Foreskin melanocyte (primary cell): ENCODE measurements at places on chromosomes 2 and 18.

- DNase-seq: no peak
Observed at GRCh38 chr2:240999873-241000541, 1.6 kb downstream of the SNED1 start.

GRCh38 chr2:6423944-6424343 is 441.8 kb downstream of the CMPK2 start:
- DNase-seq: peak; percentile 40

DNA sequence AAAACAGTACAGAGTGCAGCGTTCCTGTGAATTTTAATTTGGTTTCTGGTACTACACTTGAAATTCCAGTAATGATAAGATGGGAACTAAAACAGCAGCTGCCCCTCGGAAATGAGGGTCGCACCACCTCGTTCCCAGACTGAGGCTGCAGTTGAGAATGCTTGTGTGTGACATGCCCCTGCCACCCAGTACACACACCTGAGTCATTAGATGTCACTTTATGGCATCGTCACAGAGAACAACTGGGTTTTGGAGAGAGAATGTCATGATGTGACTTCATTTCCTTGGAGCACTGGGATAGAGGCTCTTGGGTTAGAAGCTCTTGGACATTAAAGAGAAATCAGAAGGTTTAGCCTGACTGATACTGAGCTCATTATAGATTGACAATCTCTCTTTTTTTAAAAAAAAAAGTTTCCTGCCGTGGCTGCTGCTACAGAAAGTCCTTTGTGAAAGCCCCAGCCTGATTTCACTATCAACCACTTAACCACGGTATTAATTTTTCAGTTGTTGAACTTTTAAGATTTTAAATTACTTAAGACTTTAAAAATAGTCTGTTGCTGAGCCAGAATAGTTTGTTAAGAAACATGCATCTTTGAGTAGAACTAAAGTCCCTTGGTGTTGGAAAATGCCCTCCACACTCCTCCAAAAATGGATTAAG is 24.5 kb downstream of the BCL2L11 start:
- no peak for DNase-seq

DNA sequence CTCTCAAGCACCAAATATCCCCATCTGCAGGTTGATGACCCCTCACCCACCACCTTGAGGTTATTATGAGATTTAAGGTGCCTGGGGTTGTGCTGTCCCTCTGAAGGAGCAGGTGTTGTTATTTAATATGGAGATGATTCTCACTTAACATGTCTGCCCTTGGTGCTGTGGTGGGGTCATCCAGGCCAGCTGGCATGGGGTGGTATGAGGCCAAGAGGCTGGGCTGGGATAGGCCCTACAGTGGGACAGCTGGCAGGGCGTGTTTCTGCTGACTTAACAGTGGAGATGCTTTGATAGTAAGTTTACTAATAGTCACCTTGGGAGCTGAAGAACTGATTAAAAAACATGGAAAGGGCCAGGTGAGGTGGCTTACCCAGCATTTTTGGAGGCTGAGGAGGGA is 22.4 kb downstream of the SERPINB12 start:
- DNase-seq: no peak

GRCh38 chr18:303607-304006 is 35.8 kb upstream of the THOC1 start:
- DNase-seq: no peak

- DNase-seq: no peak
Observed at GRCh38 chr2:220695397-220696279, 876.5 kb downstream of the EPHA4 start.

GRCh38 chr2:30161929-30162706 is 15.3 kb downstream of the YPEL5 start:
- DNase-seq: no peak

DNA sequence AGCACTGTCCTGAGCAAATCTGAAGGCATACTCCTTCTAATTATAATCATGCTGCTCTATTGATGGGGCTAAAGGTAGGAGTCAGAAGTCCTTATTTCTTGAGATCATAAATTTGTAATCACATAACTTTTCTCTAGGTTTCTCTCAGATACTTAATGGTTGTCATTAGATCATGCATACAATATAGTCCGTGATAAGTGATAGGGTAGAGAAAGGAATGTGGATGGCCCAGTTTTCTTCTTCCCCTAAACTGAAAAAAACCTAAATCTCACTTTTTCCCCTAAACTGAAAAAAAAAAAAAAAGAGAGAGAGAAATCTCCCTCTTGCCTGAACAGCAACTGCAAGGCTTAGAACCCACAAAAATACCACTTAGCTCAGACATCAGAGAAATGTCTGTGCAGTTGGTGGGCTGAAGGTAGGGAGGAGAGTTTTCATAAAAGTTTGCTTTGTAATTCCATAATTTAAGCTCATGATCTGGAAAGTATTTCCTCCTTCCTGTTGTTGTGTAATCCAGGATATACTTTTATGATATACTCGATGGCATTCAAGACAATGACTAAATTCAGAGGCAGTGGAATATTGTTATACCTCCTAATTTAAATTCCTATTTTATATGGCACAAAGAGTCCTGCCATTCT is 79.3 kb upstream of the ITPRID2 start:
- DNase-seq: no peak

DNA sequence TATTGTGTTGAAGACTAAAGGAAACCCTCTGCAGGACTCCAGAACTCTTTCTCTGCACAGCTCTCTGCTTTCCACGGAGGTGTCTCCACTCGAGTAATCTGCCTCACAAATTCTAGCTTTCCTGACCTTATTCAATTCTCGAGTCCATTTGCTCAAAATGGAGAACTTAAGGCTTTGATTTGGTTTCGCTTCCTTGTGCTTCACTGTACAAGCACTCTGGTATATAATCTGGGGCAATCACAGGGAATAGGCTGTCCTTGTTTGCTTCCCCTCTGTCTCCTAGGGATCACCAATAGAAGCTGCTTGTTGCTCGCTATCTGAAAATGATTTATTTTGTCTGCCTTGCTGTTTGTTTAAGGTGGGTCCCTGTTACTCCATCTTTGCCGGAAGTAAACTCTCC is 129.1 kb upstream of the DOCK10 start:
- DNase-seq: no peak

DNA sequence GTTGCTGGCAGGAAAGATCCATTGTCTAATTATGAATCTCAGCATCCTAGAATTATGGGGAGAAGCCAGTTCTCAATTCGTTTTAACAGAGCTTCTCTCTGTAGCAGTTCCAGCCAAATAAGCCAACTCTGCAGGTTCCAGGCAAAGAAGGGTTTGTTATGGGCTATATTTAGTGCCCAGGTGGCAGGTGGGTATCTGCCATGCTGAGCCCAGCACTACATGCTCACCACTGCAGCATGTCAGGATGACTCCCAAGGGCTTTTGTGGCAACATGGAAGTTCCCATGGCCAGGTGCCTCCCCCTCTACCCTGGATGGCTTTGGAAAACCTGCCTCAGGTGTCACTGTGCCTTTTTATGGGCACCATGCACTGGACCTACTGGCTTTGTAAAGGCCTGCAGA is 137.7 kb upstream of the MSH6 start:
- DNase-seq: no peak

DNA sequence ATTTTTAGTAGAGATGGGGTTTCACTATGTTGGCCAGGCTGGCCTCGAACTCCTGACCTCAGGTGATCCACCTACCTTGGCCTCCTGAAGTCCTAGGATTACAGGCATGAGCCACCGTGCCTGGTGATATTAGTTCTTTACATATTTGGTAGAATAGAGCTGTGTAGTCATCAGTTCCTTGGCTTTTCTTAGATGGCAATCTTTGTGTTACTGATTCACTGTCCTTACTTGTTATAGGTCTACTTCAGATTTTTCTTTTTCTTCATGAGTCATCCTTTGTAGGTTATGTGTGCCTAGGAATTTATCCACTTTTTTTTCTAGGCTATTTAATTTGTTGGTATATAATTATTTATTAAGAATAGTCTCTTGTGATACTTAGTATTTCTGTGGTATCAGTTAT is 30.3 kb upstream of the ZSWIM2 start:
- DNase-seq: no peak

GRCh38 chr2:54161660-54162424 is 46.4 kb downstream of the ACYP2 start:
- no peak for DNase-seq

- DNase-seq: peak; percentile 6
Observed at GRCh38 chr2:217853301-217853881, 149.4 kb downstream of the TNS1 start.

DNA sequence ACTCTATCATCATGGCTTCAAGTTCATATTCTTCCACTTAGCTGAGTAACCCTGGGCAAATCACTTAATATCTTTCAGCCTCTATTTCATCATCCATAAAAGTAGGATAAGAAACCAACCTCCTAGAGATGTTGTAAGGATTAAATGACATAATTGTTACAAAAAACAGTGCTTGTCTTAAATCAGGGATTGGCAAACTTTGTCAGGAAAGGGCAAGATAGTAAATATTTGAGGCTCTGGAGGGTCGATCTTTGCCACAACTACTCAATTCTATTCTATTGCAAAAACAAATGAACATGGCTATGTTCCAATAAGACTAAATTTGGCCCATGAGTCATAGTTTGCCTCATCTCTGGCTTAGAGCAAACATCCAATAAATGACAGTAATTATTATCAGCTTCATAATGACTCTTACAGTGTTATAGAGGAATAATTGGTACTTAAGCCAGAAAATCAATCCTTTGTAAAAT is 184.7 kb downstream of the SATB2 start:
- peak; percentile 44 for DNase-seq

DNA sequence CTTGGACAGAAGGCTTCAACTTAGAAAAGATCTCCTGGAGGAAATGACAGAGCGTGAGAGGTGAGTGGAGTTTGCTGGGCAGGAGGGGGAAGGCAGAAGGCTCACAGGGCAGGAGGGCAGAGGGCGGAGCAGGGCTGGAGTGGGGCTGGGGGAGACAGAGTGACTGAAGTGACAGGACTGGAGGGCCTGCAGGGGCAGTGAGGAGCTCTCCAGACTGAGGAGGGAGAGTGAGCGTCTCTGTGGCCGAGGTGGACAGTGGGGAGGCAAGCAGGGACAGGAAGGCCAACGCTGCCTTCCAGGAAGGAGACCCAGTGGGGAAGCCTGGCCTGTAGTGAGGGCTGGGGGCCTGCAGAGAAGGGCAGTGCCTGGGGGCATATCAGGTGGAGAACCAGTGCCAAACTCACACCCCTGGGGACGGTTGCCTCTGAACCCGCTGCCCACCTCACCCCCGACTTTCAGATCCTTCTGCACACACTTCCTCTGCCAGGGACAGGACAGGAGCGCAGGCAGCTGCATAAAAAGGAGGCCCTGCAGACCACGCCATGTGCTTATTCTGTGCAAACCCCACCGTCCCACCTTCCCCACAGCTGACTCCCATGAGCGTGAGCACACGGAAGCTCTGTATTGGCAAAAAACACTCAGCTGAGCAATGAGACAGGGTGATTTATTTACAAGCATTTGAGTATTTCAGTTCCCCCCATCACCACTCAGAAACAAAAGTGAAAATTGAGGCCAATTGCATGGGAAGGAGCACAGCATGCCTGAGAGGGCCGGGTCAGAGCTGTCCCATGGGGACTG is 244.3 kb downstream of the FAM210A start:
- DNase-seq: no peak

DNA sequence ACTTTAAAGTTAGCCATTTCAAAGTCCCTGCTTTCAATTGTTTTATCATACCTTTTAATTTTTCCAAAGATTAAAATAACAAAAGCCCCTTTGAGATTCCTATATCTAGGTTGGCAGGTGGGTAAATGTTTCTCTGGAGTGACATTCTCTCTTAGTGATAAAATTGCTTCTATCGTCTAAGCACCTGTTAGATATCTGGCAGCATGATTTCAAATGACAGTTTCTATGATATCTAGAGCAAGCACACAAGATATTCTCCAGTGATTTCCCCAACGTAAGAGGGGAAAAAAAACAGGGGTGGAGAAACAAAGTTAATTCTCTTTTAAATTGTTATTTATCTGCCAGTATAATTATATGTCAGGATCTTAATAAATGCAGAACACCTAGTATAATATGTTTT is 610.2 kb downstream of the DSC3 start:
- DNase-seq: no peak

DNA sequence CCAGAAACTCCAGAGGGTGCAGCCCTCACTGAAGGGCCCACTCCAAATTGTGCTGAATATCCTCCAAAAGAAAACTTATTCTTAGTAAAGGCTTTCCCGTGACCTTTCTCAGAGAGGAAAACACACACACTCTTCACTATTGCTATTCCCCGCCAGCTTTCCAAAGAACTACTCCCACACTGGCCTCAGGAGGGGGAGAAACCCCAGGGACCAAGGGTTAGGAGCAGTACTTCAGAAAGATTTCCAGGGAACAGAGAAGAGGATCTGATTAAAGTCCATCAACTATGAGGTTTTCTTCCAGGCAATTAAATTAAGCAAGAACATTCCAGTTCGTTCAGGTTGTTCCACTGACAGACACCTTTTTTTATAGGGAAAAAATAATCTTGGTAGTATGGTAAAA is 150.2 kb downstream of the TTC32 start:
- no peak for DNase-seq

DNA sequence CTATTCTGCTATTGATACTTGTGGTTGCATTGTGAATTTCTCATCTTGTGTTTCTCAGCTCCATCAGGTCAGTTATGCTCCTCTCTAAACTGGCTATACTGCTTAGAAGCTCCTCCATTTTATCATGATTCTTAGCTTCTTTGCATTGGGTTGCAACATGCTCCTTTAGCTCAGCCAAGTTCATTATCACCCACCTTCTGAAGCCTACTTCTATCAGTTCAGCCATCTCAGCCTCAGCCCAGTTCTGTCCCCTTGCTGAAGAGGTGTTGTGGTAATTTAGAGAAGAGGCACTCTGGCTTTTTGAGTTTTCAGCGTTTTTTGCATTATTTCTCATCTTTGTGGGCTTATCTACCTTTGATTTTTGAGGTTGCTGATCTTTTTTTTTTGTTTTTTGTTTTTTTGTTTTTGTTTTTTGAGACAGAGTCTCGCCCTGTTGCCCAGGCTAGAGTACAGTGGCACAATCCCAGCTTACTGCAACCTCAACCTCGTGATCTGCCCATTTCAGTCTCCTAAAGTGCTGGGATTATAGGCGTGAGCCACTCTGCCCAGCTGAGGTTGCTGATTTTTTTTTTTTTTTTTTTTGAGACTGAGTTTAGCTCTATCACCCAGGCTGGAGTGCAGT is 36.0 kb downstream of the ANKRD12 start:
- DNase-seq: no peak

DNA sequence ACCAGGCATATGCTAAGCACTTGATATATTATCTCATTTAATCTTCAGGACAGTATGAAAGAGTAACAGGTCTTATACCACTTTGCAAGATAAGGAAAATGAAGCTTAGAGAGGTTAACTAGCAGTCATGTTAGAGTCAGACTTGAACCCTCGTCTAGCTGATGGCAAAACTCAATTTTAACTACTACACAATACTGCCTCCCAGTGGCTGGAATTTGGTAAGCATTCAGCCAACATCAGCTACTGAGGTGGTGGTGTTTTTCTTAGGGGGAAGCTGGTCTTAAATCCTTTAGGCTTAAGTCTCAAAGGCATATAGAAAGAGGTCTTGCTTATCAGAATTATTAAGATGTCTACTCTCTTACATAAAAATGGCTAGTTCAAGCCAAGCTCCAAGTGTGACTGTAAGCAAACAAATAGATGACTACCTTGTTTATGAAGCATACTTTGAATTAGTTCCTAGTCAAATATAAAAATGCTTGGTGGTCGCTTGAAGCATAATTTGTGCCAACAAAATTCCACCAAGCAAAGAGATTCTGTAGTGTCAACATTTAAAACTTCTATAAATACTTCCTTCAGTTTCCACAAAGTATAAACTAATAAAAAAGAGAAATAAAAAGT is 325.4 kb upstream of the FIGN start:
- DNase-seq: peak; percentile 41

GRCh38 chr2:47160660-47161059 is 5.6 kb upstream of the STPG4 start:
- no peak for DNase-seq

- DNase-seq: no peak
Observed at GRCh38 chr18:68262690-68263294, 452.1 kb downstream of the TMX3 start.

GRCh38 chr2:179273461-179273962 is 8.9 kb upstream of the SESTD1 start:
- DNase-seq: peak; percentile 85
